GM13977 (cell line): ENCODE measurements at places on chromosomes 11 and 22.

- DNase-seq: no peak
Observed at GRCh38 chr11:132131961-132132360, 761.5 kb downstream of the NTM start.

- DNase-seq: no peak
Observed at GRCh38 chr11:49303080-49303479, 94.7 kb upstream of the FOLH1 start.

GRCh38 chr11:4025967-4026324 is 68.7 kb upstream of the RRM1 start:
- no peak for DNase-seq

- DNase-seq: no peak
Observed at GRCh38 chr22:38442967-38443627, 11.9 kb downstream of the KCNJ4 start.

DNA sequence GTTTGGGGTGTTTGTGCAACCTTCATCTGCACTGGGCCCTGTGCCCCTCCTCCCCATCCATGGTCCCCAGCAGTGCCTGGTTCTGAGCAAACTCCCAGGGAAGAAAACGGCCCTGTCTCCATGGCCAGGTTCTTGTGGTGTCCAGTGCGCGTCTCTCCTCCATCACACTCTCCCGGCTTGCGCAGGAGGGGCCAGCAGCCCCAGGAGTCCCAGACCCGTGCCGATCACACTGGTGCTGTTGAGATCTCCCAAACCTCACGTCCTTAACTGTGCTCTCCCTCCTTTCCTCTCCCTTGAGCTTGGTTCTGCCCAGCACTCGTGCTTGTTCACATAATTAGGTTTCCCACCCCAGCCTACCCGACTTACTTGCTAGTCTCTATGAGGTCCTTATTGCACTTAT is 10.9 kb upstream of the GRK2 start:
- no peak for DNase-seq

DNA sequence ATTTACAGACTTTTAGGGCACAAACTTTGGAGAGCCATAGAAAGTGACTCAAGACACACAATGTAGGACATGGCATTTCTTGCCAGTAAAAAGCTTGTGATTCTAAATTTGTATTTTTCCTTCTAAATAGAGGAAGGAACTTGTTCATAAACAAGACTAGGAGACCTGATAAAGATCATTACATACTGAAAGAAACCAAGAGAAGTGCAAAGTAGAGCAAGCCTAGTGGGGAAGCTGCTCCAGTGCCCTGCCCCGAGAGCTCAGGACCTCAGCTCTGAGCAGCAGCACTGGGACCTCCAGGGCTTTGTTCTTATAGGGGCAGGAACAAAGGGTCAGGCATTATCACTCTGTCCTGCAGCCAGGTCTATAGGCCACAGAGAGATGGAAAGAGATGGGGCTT is 7.2 kb downstream of the IRAG1 start:
- no peak for DNase-seq

GRCh38 chr11:97973352-97973857 is 1047.3 kb upstream of the CNTN5 start:
- DNase-seq: no peak

DNA sequence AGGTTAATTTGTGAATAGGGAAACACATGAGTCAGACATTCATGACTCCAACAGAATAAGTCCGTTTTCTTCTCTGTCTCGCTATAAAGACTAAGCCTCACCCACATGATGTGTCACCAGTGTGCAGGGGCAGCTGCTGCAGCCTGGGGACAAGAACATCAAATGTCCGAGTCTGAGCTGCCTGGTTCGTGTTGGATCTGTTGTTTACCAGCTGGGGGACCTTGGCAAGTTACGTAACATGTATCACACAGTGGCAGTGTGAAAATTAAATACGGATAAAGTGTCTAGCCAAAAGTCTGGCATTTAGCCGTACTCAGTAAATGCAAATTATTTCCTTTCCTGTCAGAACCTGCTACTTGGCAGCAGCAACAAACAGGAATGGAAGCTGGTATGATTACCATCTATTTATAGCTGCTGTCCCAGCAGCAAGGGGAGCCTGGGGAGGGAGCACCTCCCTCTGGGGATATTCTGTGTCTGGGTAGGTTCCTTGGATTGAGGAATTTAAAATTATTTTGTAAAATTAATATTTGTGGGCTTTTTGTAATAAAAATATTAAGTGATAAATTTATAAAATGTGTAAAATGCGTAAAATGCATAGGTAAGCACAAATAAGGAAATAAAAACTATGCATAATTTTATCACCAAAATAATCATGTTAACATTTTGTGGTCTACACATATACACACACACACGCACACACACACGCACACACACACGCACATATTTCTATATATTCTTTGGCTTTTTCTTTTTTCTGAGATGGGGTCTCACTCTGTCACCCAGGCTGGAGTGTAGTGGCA is 1.3 kb upstream of the CLDN25 start:
- no peak for DNase-seq

GRCh38 chr11:198236-198806 is 5.4 kb downstream of the SCGB1C1 start:
- DNase-seq: no peak

DNA sequence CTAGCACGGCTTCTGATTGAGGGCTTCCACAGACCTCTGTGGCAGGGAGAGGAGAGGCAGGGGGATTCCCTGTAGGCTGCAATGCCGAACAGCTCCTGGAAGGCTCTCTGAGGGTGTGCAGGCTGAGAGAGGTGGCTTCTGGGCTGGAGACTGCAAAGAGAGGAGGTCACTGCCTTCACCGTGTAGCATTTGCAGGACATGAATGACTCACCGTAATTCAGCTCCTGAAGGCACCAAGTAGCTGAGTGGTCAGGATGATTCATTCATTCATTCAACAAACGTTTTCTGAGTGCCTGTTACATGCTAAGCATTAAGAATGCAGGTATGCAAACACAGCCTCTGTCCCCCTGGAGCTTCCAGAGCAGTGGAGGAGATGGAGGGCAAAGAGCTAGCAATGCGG is 18.0 kb upstream of the EIF3D start:
- DNase-seq: no peak

DNA sequence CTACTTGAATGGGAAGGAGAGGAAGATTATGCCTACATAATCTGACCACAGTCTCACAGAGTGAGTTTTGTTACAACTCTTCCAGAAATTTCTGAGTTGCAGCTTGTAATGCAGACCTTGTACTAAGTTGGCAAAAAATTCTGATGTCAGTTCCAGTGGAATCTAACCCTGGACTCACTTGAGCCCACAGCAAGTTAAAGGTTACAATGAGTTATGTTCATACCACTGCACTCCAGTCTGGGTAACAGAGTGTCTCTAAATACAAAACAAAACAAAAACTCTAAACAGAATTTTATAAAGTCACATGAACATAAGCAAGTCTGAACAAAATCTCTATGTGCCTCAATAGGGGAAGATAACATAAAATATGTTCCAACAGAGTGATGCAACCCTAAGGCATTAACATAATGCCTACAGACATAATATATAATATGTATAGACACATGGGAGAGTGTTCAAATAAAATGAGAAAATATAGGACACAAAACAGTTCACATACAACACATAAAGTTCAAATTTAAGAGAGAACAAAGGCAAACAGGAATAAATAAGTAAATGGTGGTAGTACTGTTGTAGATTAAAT is 1.1 kb downstream of the GLYAT start:
- no peak for DNase-seq

DNA sequence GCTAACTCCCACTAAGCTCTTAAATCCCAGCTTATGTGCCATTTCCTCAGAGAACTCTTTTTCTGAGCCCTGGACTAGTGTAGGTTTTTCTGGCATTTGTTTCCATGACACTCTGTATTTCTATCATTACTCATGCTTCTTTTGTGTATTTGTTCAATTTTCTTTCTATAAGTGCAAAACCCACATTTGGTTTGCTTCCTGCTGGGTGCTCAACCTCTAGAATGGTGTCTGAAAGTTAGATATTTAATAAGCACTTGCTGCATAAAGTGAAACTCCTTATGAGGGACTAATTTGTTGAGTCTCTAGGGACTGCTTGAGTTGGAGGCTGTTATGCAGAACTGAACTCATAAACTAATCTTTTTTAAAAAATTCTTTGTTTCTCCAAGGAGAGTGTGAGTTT is 68.6 kb downstream of the SYT9 start:
- DNase-seq: no peak

- no peak for DNase-seq
Observed at GRCh38 chr11:17558025-17558780, 11.1 kb downstream of the OTOG start.

- DNase-seq: no peak
Observed at GRCh38 chr11:33211580-33211979, 45.6 kb upstream of the HIPK3 start.

- DNase-seq: no peak
Observed at GRCh38 chr22:27987557-27987956, 68.5 kb upstream of the PITPNB start.

- DNase-seq: no peak
Observed at GRCh38 chr11:65378928-65379638, 3.4 kb downstream of the SLC25A45 start.

GRCh38 chr11:111018566-111018965 is 227.0 kb upstream of the POU2AF2 start:
- DNase-seq: no peak

- DNase-seq: peak; percentile 63
Observed at GRCh38 chr11:78646564-78647185, 72.0 kb upstream of the NARS2 start.

GRCh38 chr11:46290598-46291309 is 13.3 kb downstream of the CREB3L1 start:
- DNase-seq: no peak

DNA sequence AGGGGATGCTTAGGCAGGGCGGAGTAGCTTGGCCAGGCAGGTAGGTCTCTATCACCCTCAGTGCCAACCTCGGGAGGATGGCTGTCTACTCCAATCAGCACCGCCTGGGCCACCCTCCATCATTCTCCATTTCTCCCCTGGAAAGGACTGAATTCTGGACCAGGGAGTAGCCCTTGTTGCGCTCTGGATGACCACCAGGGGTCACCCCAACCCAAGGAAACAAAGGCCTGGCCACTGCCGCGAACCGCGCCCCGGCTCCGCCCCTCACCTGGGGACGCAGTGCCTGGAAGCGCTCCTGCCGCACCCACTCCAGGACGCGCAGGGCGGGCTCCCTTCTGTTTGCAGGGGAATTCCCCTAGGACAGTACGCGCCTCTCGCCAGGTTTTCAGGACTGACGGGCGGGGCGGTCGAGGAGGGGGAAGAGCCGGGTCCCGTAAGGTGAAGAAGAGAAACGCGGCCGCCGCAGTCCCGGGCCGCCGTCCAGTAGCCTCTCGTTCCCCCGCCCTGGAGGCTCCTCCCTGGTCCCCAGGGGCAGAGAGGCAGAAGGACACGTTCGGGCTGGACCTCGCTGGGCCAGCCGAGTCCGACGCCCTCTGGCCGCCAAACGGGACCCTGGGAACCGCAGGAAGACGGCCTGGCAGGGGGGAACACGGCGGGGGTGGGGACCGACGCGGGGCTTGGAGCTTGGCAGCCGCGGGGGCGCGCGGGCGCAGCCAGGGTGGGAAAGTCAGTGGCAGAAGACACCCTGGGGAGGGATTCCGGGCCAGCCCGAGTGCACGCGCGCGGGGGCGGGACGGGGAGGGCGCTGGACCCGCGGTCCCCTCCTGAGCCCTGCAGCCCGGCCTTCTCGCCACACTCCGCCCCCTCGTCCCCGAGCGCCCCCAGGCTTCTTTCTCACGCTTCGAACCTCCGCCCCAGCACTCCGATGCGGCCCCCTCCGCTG is 7.1 kb downstream of the SCN4B start:
- peak; percentile 97 for DNase-seq

GRCh38 chr11:114522818-114523217 is 36.9 kb downstream of the NXPE1 start:
- DNase-seq: no peak

- no peak for DNase-seq
Observed at GRCh38 chr11:34643846-34644245, 23.0 kb downstream of the EHF start.

GRCh38 chr22:34808618-34809017 is 257.3 kb upstream of the ISX start:
- no peak for DNase-seq

- DNase-seq: no peak
Observed at GRCh38 chr22:40838486-40838885, 18.0 kb downstream of the ST13 start.

GRCh38 chr11:59226396-59226795 is 13.7 kb upstream of the MPEG1 start:
- no peak for DNase-seq

DNA sequence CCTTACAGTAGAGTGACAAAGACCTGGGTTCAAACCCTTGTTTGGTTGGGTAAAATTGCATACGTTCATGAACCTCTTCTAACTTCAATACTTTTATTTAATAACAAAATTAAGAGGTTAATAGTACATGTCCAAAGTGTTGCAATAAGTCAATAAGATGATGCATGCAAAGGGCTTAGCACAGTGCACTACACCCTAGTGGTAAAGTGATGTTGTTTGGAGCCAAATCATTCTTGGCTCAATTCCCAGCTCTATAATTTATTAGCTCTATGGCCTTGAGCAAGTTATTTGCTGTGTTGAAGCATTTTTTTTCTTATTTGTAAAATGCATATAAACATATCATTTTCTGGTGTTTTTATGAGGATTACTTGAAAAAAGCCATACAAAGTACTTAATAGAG is 945.3 kb downstream of the LRRC4C start:
- DNase-seq: no peak
